ENCODE measurements at places on chromosomes 11 and 22.

DNA sequence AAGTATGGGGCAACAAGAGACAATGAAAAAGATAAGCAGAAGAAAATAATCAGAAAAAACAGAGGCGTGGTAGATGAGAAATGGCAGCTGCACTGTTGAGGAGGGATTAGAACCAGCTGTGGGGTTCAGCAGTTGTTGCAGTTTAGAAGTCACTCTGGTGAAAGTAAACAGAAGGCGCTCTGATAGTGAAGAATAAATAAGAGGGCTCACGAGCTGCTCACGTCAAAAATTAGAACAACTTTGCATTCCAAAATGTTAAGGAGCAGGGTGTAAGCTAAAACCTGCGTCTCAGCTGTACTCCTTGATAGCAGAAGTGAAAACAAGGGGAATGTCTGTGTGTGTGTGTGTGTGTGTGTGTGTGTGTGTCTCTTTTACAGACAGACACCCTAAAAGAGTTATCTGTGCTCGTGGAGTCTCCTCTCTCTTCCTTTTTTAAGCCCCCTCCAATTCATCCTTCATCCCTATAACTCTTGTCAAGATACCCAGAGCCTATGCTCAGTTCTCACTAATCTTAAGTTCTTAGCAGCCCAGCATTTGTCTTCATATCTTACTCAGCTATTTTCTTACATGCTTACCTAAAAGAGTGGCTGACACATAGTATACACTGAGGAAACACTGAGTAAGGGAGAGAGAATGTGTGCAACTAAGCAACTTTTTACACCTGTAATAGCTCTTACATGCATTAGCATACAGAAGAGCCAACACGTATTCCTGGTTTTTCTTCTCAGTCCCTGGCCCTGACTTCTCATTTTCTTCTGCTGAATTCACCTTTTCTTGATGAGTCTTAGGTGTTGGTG lies 8.9 kb downstream of the TTC17 start:
- DNase-seq, result no peak

DNA sequence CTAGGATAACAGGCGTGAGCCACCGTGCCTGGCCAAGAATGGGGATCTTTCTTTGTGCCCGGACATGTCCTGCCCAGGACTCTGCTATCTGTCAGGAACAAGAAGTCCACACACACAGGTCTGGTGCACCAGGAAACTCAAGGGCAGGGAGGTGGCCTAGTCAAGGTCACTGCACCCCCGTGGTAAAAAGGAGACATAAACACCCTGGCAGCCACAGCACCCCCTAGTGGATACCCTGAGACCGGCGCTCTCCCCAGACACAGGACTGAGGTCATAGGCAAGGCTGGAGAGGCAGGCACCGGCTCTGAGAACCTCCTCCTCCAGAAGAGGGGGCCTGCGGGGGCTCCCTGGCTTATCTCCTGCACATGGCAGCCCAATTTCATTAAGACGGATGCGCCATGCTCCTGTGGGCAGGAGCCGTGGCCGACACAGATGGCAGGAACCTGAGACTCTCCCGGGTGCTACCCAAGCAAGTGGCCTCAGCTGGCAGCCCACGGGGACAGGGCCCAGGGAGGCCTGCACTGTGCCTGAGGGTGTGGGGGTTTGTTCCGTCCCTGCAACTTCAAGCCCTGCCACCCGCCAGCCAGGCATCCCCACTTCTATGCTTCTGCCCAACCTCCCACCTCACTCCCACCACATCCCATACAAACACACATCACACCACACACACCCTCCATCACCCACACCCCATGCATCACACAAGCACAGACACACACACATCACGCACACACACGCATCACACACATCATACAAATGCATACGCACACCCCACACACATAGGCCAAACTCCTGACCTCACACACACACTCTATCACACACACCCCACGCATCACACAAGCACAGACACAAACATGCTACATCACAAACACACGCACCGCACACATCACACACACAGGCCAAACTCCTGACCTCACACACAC lies 19.6 kb downstream of the MACROD1 start:
- DNase-seq, result peak; percentile 55

GRCh38 chr11:34976496-34977088 lies 60.2 kb downstream of the PDHX start:
- no peak for DNase-seq

DNA sequence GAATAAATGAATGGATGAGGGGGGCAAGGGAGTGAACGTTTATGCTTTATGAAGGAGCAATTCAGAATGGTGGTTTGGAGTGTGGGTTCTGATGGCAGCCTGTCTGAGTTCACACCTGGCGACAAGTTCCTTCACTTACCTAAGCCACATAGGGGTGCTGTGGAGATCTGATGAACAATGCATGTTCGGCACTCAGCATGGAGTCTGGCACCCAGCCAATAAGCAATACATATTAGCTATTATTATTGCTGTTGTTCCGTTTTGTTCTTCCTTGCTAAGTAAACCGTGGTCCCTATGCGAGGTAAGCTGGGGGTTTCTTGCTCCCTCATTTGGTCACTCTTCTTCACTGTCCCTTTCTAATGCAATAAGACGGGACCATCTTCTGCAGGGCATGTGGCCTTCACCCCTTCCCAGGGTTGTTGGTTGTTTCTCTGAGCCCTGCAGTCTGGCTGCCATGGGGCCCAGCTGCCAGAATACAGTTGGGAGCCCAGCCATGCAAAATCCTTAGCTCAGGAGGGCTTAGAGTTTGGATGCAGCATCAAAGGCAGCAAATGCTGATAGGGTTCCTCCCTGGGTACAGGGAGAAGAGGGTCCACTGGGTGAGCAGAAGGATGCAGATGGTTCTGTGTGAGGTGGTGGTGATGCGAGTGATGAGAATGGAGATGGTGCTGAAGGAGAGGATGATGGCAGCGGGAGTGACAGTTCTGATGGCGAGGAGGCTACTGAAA lies 6.4 kb upstream of the PKNOX2 start:
- DNase-seq, result no peak

DNA sequence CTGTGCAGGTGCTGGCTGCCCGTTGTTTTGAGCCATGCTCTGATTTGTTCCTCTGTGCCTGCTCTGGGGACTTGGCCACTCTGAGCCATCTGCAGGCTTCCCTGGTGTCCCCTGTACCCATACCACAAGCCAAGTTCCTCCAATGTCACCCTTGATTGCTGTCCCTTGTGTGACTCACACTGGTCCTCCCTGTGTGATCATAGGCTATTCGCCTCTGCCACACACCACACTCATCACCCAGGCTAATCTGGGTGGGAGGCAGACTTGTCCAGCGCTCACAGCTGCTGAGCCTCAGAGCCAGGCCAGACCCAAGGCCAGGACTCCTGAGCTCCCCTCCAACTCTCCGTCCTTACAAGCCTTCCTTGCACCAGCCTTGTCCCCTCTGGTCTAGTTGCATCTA lies 31.7 kb downstream of the IGF2 start:
- no peak for DNase-seq

DNA sequence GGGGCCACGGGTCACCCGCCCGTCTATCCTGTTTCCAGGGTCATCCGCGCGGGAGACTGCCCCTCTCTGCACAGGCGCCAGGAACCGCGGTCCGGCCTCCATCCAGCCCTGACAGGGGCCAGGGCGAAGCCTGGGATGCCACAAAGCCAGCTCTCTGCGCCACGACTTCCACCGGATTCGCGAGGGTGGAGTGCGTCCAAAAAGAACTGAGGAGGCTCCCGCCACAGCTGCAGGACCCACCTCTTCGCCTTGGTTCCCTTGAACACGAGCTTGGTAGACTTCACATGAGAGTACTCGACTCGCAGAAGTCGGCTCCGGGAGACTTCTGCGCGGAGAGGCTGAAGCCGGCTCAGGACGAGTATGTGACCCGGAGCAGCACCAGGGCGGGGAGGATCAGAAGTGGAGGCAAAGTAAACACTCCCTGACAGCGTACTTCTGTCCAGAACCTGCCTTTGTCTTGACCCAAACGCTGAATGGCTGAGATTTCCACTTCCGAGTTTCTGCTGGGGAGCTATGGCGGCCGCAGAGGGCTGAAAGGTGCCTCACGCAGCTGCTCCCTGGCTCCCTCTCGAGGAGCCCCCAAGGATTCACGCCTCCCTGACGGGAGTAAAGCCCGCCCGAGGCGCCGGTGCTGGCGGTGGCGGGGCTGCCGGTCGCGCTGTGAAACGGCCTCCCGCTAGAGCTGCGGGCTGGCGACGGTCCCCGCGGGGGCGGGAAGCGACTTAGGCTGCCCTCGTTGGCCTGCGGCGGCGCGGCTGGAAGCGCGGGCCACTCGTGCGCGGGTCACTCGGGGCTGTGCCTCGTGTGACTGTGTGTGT lies 4566.7 kb upstream of the OR11H1 start:
- no peak for DNase-seq

- DNase-seq, result no peak
Measured at GRCh38 chr22:30372915-30373314, 14.3 kb downstream of the RNF215 start.

DNA sequence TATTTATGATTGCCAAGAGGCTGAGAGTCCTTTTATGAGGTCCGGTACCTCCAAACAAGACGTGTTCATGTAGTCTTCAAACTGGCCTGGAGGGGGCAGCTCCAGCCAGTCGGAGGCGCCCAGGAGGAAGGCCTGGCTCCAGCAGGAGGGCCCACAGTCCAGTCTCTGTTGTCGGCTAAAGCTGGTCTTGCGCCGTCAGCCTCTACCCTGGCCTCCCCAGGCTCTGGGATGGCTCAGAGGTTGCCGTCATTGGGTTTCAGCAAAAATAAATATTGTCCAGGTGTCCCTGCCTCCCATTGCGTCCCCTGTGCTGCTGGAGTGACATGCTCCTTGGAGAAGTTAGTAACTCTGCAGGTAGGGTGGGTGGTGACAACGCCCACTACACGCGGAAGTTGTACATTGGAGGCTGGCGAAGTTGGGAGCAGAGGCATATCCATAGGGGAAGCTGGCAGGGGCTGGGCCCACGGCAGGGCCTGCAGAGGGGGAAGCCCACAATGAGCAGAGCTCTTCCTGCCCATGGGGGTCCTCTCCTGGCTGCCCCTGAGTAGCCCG lies 1.0 kb upstream of the SLC25A1 start:
- DNase-seq, result peak; percentile 51

GRCh38 chr22:47966316-47966715 lies 1203.9 kb downstream of the TBC1D22A start:
- no peak for DNase-seq

DNA sequence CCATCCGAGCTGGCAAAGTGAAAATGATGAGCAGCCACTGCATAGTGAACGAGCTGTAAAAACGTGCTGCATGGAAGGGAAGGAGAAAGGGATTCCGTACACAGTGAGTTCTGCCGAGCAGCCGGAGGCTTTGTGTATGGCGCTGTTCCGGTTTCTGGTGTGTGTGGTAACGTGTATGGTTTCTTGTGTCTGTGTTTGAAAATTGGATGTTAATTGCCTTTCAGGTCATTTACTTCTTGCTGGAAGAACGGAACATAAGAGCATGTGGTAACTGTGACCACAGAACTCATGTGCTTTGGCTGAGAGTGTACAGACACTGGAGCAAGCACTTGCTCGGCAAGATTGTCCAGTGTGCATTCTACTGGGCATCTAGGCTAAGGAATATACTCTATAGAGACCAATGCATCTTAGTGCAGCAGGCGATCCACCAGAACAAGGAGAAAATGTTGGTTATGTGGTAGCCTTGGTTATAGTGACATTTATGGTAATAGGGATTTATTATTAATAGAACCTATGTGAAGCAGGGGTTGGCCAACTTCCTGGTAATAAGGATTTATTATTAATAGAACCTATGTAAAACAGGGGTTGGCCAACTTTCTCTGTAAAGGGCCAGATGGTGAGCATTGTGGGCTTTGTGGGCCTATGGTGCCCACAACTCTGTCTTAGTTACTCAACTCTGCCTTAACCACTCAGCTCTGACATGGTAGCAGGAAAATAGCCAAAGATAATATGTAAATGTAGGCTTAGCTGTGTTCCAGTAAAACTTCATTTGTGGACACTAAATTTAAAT lies 49.2 kb downstream of the GRAMD1B start:
- DNase-seq, result no peak

GRCh38 chr11:32659672-32660071 lies 76.0 kb downstream of the EIF3M start:
- no peak for DNase-seq

- DNase-seq, result peak; percentile 21
Measured at GRCh38 chr11:62497132-62497801, 49.3 kb downstream of the AHNAK start.

- no peak for DNase-seq
Measured at GRCh38 chr22:50506611-50507420, 686 bp downstream of the LMF2 start.

DNA sequence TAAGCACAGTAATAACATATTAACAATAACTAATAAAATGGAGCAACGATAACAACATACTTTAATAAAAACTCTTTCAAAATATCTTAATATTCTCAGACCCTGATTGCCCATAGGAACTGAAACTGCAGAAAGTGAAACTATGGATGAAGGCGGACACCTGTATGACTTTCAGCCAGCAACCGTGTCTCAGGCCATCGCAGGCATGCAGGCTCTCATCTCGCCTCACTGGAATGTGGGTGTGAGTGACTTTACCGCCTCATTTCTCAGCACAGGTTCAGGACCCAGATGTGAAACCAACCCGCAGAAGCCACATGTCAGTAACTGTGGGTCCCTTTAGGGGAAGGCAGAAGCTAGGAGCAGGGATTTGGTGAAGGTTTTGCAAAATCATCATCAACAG lies 539.1 kb downstream of the FAM181B start:
- no peak for DNase-seq

GRCh38 chr11:119687373-119688046 lies 41.5 kb downstream of the NECTIN1 start:
- no peak for DNase-seq

GRCh38 chr11:89147229-89147628 lies 30.4 kb upstream of the TYR start:
- peak; percentile 16 for DNase-seq

DNA sequence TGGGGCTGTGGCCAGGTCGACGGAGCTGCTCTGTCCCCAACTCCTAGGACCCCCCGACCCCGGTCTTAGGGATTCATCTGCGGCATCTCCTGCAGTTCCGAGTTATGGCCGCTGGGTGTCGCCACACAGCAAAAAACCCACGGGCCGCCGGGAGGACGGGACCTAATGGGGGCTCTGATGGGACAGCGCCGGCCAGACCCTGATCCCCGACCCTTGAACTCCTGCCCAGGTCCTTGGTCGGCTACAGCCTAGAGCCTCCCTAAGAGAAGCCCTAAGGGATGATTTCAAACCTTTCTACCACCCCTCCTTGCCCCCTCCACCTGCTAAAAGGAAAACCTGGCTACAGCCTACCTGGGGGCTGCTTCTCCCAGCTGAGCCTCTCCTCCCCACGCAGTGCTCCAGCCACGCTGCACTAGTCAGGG lies 30.8 kb upstream of the LRRC10B start:
- DNase-seq, result peak; percentile 24

- DNase-seq, result no peak
Measured at GRCh38 chr22:37570661-37570976, 9.3 kb downstream of the LGALS2 start.

- no peak for DNase-seq
Measured at GRCh38 chr11:59849129-59849528, 3.8 kb upstream of the CBLIF start.

DNA sequence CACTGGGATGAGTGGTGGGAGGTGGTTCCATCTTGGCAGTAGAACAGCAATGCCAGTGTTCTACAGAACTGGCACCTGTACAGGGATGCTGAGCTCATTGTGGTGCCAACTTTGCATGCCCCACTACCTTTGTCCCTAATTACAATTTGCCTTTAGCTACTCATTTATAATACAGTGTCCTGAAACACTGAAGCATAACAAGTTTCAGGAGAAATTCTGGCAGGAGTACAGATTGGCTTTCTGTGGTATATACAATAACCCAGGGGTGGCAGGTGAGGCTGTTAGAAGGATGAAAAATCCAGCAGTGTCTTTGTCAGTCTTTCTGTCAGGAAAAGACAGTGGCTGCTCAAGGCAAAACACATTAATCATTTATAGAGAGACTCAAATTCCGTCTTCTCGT lies 240.3 kb downstream of the FAM76B start:
- DNase-seq, result no peak

GRCh38 chr11:102269927-102270326 lies 47.4 kb upstream of the BIRC3 start:
- no peak for DNase-seq
